ENCODE measurements at places on chromosomes 7 and 10. TPM values are rescaled to one million over a fixed set of nuclear protein-coding genes. Genes with fewer than 3 reads are reported as not detected.

Gene PLAC9
- polyA plus RNA-seq: 69.0 TPM

Gene ASB13
- polyA plus RNA-seq: 20.8 TPM

Gene TCAF1
- polyA plus RNA-seq: 74.8 TPM

Gene BUB3
- polyA plus RNA-seq: 138 TPM

Gene CALHM3
- not detected for polyA plus RNA-seq

Gene AGMO
- polyA plus RNA-seq: 0.81 TPM

Gene GPR15LG
- not detected for polyA plus RNA-seq

Gene SPDYE8
- 0.32 TPM for polyA plus RNA-seq

Gene ZNF804B
- polyA plus RNA-seq: 0.64 TPM

Gene SEMA3A
- 22.4 TPM for polyA plus RNA-seq

Gene FOXP2
- 10.9 TPM for polyA plus RNA-seq

Gene HOXA1
- 2.7 TPM for polyA plus RNA-seq

Gene DLD
- 127 TPM for polyA plus RNA-seq

Gene JAZF1
- polyA plus RNA-seq: 14.7 TPM

Gene CYP3A5
- polyA plus RNA-seq: 1.6 TPM

Gene GALNT11
- polyA plus RNA-seq: 51.8 TPM

Gene OLAH
- 0.34 TPM for polyA plus RNA-seq

Gene ASIC3
- 1.8 TPM for polyA plus RNA-seq

Gene FGL2
- polyA plus RNA-seq: 50.7 TPM

Gene NME8
- not detected for polyA plus RNA-seq

Gene ORC5
- polyA plus RNA-seq: 18.4 TPM

Gene DLX5
- polyA plus RNA-seq: 0.23 TPM

Gene XRCC2
- 9.0 TPM for polyA plus RNA-seq

Gene ASL
- polyA plus RNA-seq: 24.3 TPM

Gene MET
- 2.8 TPM for polyA plus RNA-seq

Gene PALD1
- polyA plus RNA-seq: 11.8 TPM

Gene STRA8
- polyA plus RNA-seq: 0.17 TPM

Gene BEND7
- polyA plus RNA-seq: 15.6 TPM

Gene H2BK1
- not detected for polyA plus RNA-seq

Gene CALCR
- polyA plus RNA-seq: 0.76 TPM

Gene SLC26A3
- 0.24 TPM for polyA plus RNA-seq

Gene PTPRE
- 6.6 TPM for polyA plus RNA-seq

Gene FAM107B
- 121 TPM for polyA plus RNA-seq

Gene SNX10
- polyA plus RNA-seq: 9.0 TPM

Gene IDI2
- not detected for polyA plus RNA-seq

Gene ERVW-1
- polyA plus RNA-seq: 0.57 TPM

Gene SEMA3E
- polyA plus RNA-seq: 1.4 TPM

Gene CTAGE8
- polyA plus RNA-seq: 4.5 TPM

Gene UPK3BL1
- 20.2 TPM for polyA plus RNA-seq

Gene NUTM2E
- polyA plus RNA-seq: 0.23 TPM

Gene SFRP5
- polyA plus RNA-seq: 0.20 TPM

Gene SEC31B
- polyA plus RNA-seq: 17.9 TPM
